ENCODE measurements at places on chromosomes 7 and 10.
A peak's percentile ranks its signal among the peaks of the same experiment; 100 is the strongest.

GRCh38 chr10:90917238-90917967 lies 3.5 kb downstream of the ANKRD1 start:
- no peak for DNase-seq

GRCh38 chr10:101066146-101066895 lies 4.5 kb downstream of the KAZALD1 start:
- DNase-seq = peak; percentile 56

GRCh38 chr7:21763818-21764217 lies 181.9 kb downstream of the CDCA7L start:
- no peak for DNase-seq

DNA sequence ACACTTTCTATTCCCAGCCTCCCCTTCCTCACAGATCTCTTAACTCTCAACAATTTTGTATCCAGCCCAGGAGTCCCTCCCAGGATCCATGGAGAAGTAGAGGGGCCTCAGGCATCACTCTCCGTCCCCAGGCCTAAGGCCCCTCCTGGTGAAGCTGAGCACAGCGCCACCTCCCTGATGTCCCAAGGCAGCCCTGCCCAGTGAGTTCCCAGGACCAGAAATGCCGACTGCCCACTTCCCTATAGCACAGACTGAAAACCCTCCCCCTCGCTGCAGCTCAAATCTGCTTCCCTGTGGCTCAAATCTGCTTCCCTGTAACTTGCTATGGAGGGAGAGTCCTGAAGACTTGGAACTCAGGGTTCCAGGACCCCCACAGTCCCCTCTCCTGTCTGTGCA lies 35.6 kb downstream of the YKT6 start:
- DNase-seq = no peak

GRCh38 chr10:117320050-117320665 lies 55.1 kb downstream of the PDZD8 start:
- no peak for DNase-seq

DNA sequence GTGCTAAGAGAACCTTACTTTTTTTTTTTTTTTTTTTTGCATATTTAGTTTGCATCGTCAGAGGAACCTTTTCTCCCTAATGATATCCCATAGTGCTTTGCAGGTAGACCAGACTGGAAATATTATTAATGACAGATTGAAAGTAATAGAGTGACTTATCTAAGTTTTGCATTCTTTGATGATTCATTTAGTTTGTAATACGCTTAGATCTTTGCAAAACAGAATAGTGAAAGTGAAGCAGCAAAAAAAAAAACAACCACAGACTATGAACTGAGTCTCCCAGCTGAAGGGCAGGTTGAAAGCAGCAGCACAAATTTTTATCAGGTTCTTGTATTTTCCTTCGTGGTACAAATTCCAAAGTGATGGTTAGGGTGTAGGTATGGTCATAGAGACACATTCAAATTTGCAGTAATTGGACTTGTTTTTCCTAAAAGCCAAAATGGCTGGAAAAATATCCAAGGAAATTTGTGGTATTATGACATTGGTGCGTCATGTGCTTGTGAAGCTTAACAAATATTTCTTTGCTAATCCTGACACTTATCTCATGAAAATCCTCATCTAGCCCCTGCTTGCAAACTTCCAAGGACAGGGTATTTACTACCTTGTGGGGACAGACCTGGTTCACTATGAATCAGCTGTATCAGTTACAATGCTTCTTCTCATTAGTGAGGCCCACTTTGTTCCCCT lies 81.8 kb upstream of the CREB5 start:
- DNase-seq = no peak

GRCh38 chr7:97117035-97117371 lies 495 bp upstream of the SDHAF3 start:
- no peak for DNase-seq

- DNase-seq = no peak
These were observed 141.3 kb downstream of the JMJD1C start for GRCh38 chr10:63324495-63324854.

- no peak for DNase-seq
These were observed 86.3 kb downstream of the KAT6B start for GRCh38 chr10:74912682-74913081.

- DNase-seq = peak; percentile 61
These were observed 517.8 kb upstream of the CELF2 start for GRCh38 chr10:10499839-10500238.

DNA sequence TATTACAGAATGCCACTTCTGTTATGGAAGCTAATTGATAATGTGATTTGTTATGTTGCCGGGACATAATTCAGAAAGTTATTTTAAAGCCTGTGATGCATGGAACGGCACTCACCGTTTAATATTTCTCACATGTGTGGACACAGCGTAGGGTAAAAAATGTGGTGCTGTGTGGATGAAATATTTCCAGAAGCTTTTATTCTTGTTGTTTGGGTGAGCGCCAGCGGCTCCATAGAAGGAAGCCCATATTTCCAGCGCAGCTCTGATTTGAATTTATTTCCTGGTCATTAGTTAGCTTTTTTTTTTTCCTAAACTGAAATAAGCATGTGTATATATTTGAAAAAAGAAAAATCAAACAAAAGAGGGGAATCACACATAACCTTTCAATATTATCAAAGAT lies 20.2 kb upstream of the NKX6-2 start:
- no peak for DNase-seq

DNA sequence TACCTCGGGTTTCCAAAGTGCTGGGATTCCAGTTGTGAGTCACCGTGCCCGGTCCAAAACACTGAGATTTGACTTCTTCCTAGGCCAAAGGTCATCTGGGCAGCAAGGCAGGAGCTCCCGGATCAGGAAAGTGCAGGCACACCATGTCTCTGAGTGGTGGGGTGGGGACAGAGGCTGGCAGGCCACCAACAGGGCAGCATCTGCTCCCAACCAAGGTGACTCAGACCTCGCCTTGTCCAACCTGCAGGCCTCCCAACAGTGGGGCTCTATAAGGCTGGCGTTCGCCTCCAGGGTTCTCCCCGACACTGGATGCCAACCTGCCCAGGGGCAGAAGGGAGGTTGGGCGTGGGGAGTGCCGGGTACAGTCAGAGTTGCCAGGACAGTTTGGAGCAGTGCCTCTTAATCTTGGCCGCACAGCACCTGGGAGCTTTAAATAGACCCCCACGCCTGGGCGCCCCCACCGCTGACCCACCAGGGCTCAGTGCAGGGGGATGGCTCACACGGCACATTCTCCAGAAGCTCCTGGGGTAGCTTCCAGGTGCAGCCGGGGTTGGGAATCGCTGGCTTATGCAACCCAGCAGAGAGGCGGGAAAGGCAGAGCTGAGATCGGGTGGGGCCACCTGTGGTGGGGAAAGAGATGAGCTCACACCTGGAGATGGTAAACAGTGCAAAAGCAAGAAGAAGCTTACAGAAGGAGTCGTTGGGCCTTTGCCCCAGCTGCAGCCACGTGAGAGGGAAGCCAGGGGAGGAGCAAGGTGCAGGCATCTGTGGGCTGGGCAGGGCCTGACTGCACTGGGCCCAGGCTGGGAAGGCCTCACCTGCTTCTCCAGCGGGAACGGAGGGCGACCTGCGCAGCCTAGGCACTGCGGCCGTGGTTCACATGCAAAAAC lies 10.9 kb downstream of the CALML5 start:
- DNase-seq = no peak

- DNase-seq = no peak
These were observed 26.7 kb downstream of the TRIM8 start for GRCh38 chr10:102670871-102671434.
